ENCODE measurements at places on chromosomes 12 and 14.

GRCh38 chr14:24093901-24094840 lies at the start of gene PCK2:
PCK2 (plus strand) TSS chr14:24094311; CDS start chr14:24094406, 95 bp downstream.
- peak; percentile 71 for DNase-seq

DNA sequence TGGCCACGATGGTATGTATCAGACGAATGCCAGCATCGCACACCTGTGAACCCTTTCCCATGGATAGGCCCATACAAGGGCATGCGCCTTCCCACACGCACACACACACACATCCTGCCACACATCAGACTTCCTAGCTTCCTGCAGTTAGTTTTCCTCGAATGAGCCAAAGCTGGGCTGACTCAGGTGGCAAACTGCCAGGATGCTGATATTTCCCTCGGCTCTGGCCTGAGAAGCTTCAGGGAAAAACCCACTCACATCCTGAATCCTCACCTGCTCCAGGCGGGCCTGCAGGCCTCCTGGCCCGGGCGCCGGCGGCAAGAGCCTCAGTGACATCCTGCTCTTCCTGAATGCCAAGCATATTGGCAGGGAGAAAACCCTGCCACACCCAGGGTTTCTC lies 22.4 kb downstream of the CALM1 start:
- peak; percentile 93 for DNase-seq

GRCh38 chr14:20278414-20278813 lies 27.3 kb downstream of the TTC5 start:
- peak; percentile 77 for DNase-seq

DNA sequence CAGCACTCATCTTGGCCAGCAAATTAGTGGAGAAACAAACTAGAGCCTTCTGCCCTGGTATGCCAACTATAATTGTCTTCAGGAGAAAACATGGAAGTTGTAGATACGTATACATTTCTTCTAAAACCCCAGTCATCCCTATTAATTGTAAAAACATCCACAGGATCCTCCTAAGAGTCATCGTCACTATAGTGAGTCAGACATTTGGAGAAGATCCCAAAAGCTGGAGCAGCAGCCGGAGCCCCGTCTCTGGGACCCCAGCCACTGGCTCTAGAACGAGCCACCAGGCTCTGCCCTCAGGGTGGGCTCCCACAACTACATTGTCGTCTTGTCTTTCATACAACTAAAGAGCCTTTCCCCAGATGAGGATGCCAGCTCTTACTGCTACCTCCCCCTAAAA lies 15.5 kb downstream of the PRKAB1 start:
- peak; percentile 27 for DNase-seq

- no peak for DNase-seq
Measured at GRCh38 chr12:52081263-52081733, 1.8 kb downstream of the SMIM41 start.

DNA sequence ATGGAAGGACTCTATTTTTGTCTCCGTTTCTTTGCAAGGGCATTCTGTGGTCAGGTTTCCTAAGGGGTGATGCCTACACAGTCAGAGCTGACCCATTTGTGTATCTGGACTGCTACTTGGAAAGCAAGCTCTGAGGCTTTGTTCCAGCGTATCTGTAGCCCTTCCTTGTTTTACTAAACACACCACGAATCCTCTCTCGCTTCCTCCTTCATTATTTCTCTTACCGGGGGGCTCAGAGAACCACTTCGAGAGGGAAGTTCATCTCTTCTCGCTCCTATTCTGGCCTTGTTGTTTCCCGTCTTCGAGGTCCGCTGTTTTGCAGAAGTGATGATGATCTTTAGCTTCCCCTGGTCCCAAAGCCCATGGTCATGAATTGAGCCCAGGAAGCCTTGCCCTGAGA lies 164.7 kb downstream of the SSPN start:
- no peak for DNase-seq

DNA sequence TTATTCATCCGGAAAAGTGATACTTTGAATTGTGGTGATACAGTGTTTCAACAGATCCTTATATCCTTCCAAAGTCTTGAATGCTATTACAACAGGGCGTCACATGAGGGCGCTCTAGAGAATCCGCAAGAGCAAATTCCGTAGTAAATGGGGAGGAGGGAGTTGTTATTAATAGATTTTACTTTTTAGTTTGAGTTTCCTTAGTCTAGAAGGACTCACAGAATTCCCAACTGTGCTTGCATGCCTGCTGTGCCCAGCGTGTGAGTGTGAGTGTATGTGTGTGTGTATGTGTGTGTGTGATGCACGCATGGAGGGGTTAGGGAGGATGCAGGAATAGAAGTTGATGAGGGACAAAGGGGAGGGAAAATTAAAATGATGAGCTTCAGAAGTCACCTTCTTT lies 375.3 kb downstream of the C12orf75 start:
- peak; percentile 71 for DNase-seq

DNA sequence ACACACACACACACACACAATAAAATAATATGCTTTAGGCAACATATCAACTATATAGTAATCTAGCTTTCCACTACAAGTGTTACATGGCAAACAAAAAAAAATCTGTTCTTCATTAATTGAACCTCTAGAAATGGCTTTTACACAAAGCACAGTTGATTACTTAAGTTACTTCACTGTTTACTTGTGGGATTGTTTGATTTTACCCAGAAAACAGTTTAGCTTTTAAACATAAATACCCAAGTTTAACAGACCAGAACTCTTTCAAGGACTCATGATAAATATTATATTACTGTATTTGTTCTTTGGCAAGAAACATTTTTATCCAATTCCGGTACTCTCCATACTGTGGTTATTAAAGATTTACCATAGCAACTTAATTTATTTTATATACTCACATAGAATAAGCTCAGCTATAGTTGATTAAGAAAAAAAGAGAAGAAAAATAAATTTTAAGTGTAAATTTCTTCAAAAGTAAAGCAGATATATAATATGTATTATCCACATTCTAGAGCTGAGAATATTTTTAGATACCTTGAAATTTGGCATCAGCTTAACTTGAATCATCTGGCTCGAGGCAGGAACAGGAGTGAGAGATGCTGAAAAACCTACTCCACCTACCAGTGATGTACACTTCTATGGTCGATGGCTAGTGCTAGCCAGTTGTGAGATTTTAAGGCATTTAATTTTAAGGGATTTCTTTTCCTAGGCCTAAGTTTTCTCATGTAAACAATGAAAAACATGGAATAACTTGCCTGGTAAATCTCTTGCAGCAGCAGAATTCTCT lies 126.0 kb downstream of the BTG1 start:
- no peak for DNase-seq

- peak; percentile 16 for DNase-seq
Measured at GRCh38 chr14:21057803-21058675, at the start of gene RNASE8. RNASE8 (plus strand) TSS chr14:21057822; CDS start chr14:21057893, 71 bp downstream.

DNA sequence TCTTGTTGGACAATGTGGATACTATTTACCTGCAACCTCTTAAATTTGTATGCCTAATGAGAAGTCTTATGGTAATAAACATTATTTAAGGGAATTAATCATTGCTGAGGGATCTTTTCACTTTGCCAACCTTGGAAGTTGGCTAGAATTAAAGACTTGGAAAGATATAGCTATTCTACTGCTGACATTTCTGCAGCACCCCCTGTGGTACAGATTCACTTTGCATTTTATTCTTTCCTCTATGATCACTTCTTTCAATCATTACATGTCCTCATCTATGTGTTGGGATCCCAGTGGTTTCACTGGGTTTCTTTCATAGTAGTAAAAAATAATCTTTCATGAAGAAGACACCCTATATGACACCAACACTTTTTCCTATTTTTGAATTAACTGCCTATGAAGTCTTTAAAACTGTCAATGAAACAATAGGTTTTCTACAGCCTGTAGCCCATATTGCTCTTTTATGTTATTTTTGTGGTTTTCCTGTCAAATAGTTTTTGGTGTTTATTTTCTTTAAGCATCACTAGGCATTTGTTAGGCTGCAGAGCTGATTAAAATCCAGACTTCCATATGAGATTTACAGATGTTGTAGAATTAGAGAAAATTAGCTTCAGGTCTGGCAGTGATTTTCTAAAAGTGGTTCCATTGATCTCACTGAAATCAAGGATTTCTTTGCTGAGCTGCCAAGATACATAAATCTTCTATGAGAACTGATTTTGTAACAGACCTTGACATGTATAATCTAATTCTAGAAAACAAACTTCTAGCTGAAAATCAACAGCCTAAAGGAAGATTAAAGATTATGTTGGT lies 256.1 kb downstream of the NAV3 start:
- DNase-seq = no peak

- no peak for DNase-seq
Measured at GRCh38 chr12:99759444-99759843, 111.9 kb downstream of the GARIN6 start.

- DNase-seq = peak; percentile 36
Measured at GRCh38 chr12:6461401-6462233, 8.9 kb downstream of the VAMP1 start.

- DNase-seq = no peak
Measured at GRCh38 chr12:46983393-46983793, 96.0 kb upstream of the PCED1B start.

- no peak for DNase-seq
Measured at GRCh38 chr12:113298861-113299545, 35.9 kb downstream of the SLC8B1 start.

DNA sequence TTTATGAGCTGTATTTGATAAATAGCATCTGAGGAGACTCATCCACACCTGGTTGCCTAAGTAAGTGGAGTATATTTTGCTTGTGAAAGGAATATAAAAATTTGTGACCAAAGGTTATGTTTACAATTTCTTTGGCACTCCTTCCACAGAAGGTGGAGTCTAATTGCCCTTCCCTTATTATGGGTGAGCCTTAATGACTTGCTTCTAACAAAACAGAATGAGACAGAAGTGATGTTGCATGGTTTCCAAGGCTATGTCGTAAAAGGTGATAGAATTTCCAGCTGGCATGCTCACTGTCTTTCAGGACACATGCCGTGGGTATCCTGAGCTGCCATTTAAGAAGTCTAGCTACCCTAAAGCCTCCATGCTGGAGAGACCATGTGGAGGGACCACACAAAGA lies 116.8 kb upstream of the ABCD2 start:
- DNase-seq = no peak

DNA sequence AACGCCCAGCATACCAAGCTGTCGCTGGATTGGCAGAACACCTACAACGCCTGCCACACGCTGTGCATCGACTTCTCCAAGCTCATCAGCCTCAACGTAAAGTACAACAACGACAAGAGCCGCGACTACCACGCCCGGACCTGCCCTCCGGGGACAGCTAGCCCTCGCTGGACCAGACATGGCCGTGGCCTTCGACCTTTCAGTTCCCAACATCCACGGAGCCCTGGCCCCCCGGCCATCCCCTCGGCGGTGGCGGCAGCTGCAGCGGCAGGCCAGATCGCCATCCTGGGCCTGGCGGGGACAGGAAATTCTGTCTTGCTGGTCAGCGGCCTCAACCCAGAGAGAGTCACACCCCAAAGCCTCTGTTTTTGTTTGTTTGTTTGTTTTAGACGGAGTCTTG lies 132.6 kb upstream of the FUT8 start:
- no peak for DNase-seq

DNA sequence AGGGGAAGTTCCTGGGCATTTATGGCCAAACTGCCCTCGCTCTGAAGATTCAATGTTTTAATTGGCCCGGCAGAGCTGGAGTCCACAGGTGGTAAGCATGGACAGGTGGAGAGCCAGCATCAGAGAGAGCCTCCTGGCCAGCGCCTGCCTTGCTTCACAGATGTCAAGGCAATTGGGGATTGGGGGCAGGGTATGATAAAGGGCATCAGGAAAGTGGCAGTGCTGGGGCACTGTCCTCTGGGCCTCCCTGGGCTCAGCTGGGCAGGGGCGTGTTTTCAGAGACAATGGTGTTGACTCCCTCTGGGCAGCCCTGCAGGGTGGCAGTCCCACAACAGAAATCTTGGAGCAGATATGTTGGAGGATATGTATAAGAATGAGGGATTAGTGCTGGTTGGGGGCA lies 237.3 kb downstream of the CACNA1C start:
- no peak for DNase-seq

GRCh38 chr12:75836533-75836932 lies 195.0 kb downstream of the PHLDA1 start:
- DNase-seq = no peak

GRCh38 chr14:55581342-55581771 lies 1.4 kb downstream of the KTN1 start:
- DNase-seq = peak; percentile 30

Measured in iris pigment epithelial cell (primary cell).